ENCODE measurements at places on chromosomes 11 and 22.

DNA sequence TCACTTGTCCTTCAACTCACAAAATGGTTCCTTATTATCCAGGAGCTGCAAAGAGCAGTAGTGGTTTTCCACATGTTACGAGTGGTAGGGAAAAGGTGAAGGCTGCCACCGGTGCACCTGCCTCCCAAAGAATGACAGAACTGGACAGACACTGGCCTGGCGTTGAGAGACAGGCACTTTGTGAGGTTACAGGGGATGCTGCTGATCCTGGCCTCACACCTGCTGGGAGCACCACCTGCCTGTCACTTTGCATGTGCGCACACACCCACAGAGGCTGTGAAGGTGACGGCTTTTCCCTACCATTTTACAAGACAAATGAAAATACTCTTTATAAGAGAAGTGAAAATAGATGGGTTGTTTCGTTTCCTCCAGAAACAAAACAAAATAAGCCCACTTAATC is 175.3 kb upstream of the B3GAT1 start:
- DNase-seq: no peak

- DNase-seq: no peak
Observed at GRCh38 chr11:69193629-69194028, 37.9 kb downstream of the SMIM38 start.

- DNase-seq: no peak
Observed at GRCh38 chr11:74138572-74138971, 32.2 kb downstream of the C2CD3 start.

- DNase-seq: no peak
Observed at GRCh38 chr22:39138357-39138997, 14.0 kb downstream of the CBX7 start.

- DNase-seq: peak; percentile 69
Observed at GRCh38 chr11:762421-763072, 14.7 kb downstream of the GATD1 start.

GRCh38 chr11:97739932-97740800 is 1280.6 kb upstream of the CNTN5 start:
- DNase-seq: no peak

DNA sequence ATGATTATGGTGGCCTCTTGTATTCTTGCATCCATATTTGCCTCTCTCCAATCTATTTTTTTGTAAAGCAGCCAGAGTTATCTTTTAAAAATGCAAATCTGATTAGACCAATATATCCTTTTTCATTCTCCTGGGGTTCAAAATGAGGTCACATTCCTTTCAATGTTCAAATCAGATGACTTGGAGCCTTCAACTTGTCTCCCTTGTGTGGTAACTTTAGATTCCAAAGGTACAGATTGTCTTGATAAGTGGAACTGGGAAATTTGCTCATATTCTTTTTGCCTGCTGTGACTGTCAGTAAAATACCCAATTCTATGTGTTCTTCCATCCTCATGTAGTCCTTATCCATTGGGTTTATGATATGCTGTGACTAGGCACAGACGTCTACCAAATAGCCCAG is 15.1 kb upstream of the CAPRIN1 start:
- no peak for DNase-seq

- DNase-seq: no peak
Observed at GRCh38 chr11:3178349-3178748, 13.2 kb upstream of the OSBPL5 start.

DNA sequence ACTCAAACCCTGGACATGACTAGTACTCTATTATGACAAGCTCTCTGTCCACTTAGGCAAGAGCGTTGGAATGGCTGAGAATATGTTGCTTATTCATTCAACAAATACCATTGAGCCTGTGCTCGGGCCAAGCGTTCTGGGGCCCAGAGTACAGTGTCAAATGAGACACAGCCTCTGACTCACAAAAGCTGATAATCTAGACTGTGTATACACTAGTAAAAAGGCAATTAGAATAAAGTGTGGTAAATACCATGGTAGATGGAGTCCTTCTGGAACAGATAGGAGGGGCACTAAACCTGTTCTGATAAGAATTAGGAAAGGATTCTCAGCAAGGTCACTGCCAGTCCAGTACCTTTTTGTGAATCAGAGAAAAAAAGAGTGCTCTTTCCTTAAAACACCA is 24.7 kb downstream of the KCNE3 start:
- no peak for DNase-seq

DNA sequence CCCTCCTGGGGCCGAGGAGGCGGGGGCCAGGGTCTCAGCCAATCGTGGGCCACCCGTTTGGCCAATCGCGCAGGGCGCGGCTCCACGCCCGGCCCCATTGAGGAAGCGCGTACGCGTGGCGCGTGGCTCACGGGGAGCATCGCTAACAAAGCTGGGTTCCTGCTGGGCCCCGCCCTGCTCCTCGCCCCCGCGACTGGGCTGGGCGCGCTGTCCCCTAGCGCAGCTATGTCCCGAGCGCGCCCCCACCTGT is 614 bp upstream of the ASCL2 start:
- no peak for DNase-seq

- no peak for DNase-seq
Observed at GRCh38 chr11:92642177-92642931, 327.1 kb upstream of the MTNR1B start.

DNA sequence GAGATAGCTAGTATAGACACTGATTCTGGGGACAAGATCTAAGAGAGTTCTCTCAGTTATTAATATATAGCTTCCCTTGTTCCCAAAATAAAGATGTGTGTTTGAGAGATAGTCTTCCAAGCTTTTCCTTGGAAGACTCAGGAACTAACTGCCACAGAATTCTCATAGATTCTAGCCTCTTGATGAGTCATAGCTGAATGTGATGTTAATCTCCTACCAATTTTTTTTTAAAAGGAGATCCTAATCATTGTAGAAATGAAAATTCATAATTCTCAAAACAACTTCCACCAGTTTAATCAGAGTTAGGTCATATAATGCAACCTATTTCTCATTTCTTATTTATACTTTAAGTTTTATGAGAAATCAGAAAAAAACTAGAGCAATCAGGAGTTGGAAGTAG is 148.8 kb downstream of the JRKL start:
- DNase-seq: no peak

- DNase-seq: no peak
Observed at GRCh38 chr22:44460287-44460686, 37.7 kb downstream of the RTL6 start.

DNA sequence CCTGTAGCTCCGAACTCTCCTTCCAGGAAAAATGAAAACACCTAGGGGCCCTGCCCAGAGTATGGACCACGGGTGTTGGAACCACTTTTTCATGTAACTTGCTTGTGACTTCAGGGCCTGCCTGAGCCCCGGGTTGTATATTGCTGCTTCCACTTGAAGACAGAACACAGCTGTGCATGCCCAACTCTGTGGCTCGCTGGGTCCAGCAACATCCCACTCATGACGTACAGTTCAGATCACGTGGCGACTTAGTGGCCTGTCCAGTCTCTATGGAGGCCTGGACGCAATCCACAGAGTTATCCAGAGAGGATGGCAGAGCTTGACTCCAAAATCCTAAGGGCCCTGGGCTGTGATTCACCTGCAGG is 6.8 kb downstream of the C11orf21 start:
- no peak for DNase-seq

DNA sequence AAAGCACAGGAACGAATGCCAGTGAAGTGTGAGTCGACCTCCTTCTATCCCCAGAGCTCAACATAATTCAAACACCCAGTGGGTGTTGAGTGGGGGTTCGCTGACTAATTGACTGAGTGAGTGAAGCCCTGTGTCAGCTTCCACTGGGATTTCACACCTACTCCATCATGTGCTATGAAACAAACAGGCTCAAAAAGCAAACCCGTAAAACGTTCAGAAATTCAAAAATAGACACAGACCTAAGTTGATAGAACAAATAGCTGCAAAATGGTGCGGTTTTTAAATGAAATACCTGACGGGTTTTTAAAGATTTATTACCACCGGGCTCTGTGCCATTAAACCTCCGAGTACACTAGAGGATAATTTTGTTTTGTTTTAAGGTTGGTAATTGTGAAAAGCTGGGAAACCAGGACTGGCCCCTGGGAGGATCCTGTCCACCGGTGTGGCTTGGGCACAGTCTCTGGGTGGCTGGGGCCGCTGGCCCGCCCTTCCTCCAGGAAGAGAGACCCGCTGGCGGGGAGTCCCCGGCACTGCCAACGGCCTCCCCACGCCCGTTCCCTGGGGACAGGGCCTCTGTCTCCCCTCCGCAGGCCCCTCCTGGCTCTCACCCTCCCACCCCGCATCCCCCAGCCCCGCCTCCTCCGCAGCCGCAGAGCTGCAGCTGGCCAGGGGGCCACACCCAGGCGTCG is 13.6 kb downstream of the KCNJ5 start:
- peak; percentile 53 for DNase-seq

GRCh38 chr11:59394186-59394585 is 32.0 kb downstream of the OR5A2 start:
- DNase-seq: no peak

GRCh38 chr22:19757140-19757984 is 3.2 kb upstream of the TBX1 start:
- no peak for DNase-seq

DNA sequence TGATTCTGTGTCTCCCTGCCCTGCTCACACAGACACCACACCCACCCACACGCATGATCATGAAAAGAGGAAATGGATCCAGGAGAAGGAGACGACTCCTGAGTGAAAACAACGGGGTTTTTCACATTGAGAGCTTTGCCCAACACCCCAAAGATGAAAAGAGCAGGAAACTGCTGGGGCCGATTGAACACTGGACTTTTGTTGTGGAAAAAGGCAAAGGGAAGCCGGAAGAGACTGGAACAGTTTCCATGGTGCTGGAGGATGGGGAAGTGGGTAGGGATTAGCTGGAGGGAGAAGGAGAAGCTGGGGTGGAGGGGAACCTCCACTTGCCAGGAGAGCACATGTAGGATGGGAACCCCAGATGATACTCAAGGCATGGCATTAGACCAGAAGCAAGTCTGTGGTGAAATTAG is 5.2 kb upstream of the SLC43A3 start:
- no peak for DNase-seq

DNA sequence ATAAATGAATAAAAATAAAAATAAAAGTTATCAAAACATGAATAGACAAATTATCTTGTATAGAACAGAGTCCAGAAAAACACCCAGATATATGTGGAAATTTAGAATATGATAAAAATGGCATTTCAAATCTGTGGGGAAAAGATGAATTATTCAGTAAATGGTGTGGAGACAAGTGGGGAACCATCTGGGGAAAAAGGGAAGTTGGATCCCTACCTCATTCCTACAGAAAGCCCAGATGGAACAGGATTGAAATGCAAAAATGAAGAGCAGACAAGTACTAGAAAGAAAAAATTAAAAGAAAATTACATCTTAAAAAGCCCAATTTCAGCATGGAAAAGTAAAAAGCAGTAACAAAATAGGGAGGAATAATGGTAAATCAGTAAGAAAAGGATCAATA is 8.1 kb upstream of the RASL10A start:
- DNase-seq: no peak

DNA sequence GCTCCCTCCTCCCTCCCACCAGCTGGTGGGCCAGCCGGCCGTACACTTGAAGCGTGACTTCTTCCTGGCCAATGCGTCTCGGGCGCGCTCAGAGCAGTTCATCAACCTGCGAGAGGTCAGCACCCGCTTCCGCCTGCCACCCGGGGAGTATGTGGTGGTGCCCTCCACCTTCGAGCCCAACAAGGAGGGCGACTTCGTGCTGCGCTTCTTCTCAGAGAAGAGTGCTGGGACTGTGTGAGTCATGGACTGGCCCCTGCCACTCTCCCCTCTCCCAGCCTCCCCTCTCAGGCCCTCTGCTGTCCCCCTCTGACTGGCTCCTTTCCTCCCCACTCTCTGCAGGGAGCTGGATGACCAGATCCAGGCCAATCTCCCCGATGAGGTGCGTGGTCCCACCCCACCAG is 24.7 kb downstream of the CAPN1 start:
- no peak for DNase-seq

DNA sequence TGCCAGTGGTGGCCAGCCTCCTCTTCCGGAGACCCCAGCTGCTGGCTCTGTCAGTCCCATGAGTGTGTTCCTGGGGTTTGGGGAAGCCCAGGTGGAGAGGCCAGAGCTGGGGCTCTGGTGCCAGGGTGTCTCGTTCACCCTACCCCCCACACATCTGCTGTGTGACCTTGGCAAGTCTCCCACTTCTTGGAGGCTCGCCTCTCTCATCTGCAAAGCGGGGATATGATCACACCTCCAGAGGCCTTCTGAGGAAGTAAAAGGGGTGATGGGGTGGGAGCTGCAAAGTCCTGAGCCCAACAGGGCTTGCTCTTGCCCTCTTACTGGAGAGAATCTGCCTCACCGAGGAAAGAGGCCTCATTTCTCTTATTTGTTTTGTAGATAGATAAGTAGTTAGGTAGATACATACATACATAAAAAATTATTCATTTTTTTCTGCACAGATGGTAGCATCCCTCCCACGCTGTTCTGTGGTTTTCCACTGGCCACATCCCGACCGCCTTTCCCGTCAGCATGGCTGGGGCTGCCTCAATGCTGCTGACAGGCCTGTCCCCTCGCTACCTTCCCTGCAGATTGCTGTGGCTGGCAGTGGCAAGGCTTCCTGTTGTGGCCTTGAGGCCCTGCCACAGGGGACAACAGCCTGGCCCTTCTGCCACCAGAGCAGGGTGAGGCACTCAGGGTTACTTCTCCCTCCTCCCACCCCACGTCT is 23.9 kb downstream of the MYO7A start:
- DNase-seq: no peak

- no peak for DNase-seq
Observed at GRCh38 chr11:69524291-69524882, 42.9 kb downstream of the LINC01488 start.

- DNase-seq: no peak
Observed at GRCh38 chr11:118415739-118416068, 14.3 kb downstream of the ATP5MG start.
